BE2C (cell line): ENCODE measurements at places on chromosomes 7 and 10.
A peak's percentile ranks its signal among the peaks of the same experiment; 100 is the strongest.

DNA sequence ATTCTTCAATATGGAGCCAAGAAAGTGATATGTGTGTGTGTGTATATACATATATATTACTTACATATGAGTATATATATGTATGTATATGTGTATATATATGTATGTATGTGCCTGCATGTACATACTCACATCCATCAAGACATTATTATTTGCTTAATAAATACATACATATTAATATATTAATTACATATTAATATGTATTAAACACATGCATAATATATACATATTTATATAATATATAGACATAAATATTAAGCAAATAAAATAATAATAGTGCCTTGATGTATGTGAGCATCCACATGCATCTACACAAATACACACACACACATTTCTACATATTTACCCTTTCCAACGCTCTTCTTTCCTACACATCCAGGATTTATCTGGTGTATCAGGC, 88.7 kb upstream of the KCNMA1 start:
- no peak for DNase-seq

GRCh38 chr7:75687246-75688088, 51.3 kb downstream of the HIP1 start:
- DNase-seq, result no peak

- no peak for DNase-seq
Measured at GRCh38 chr7:48782511-48782910, 141.8 kb upstream of the CDC14C start.

DNA sequence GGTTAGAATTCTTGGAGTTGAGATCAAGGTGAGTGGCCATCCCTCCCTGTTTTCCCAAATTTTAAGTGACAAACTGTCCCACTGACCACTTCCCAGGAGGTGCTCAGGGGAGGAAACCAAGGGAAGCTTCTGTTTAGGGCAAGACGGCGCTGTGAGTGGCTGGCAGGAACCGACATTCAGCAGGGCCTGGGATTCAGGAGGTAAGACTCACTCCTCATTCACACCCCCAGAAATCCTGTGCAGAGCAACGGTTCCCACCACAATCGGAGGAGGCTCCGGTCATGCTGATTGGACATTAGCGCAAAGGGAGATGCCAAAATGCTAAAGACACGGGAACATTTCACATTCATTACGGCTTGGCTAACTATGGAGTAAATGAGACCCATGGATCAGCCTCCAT, 200.9 kb downstream of the GRID1 start:
- no peak for DNase-seq

- no peak for DNase-seq
Measured at GRCh38 chr7:46832136-46832535, 749.8 kb downstream of the TNS3 start.

GRCh38 chr7:95899919-95900513, 127.7 kb downstream of the DYNC1I1 start:
- DNase-seq, result peak; percentile 50

DNA sequence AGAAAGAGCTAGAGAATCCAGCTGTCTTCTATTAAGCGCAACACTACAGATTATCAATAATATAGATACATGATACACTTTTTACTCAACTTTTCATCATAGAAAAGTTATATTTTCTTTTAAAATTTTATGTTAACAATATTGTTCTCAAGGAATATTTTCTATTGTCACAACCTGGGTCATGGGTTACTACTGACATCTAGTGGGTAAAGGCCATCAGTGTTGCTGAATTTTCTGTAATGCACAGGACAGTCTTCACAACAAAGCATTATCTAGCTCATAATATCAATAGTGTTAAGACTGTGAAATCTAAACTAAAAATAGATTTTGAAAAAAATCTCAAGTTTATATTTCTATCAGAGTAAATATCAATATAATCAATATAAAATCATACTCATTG, 209.8 kb downstream of the ZNF33B start:
- no peak for DNase-seq
